Stimulated activated CD4-positive, alpha-beta T cell treated with anti-CD3 and anti-CD28 coated beads, Interleukin-1b, Interleukin-23, amount 100 ng/mL, for 24 hours (primary cell): ENCODE measurements at places on chromosomes 11 and 22.

- no peak for DNase-seq
Observed at GRCh38 chr11:36361901-36362391, 65.9 kb downstream of the PRR5L start.

GRCh38 chr11:73182824-73183321 lies 35.2 kb upstream of the P2RY2 start:
- no peak for DNase-seq

DNA sequence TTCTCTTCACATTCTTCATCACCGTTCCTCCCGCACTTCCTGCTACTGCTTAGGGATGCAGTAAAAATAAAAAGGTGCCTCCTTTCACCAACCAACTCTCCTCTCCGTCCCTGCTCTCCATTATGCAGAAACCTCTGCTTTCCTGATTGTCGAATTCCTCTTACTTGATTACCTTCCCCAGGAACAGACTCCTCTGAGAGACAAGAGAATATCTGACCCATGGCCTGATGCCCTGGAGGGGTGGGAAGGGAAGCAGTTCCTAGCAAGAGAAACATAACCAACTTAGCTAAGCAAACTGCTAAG lies 80.9 kb downstream of the TRIM29 start:
- no peak for DNase-seq

DNA sequence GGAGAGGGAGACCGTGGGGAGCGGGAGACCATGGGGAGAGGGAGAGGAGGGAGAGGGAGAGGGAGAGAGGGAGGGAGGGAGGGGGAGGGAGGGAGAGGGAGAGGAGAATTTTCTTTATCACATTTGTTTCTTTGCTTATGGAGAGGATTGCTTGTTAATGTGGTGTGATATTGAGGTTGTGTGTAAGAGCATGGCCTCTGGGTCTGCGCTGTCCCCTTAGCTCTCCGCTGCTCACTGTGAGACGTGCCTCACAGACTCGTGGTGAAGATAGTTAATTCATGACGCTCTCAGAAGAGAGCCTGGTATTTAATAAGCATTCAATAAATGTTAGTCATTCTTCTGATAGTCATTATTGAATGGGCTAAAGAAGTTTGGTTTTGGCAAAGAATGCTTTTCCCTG lies 26.2 kb downstream of the PPFIA1 start:
- DNase-seq: no peak

DNA sequence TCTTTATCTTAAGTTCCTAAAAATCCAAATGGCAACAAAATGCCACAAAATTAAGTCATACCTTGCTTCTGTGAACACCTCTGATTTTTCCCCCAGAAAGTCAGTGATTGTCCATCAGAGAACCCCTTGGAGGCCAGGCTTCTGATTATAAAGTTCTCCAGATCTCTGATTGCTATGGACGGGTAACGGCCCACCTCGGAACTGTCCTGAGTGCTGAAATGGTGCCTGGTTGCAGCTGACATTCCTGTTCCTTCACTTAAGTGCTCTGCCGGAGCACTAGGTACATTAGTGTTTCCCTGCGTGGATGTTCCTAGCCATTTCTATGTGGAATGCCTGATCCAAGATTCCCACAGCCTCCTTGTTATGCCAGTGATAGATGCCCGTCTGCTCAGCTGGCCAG lies 85.0 kb downstream of the CHST1 start:
- DNase-seq: no peak

DNA sequence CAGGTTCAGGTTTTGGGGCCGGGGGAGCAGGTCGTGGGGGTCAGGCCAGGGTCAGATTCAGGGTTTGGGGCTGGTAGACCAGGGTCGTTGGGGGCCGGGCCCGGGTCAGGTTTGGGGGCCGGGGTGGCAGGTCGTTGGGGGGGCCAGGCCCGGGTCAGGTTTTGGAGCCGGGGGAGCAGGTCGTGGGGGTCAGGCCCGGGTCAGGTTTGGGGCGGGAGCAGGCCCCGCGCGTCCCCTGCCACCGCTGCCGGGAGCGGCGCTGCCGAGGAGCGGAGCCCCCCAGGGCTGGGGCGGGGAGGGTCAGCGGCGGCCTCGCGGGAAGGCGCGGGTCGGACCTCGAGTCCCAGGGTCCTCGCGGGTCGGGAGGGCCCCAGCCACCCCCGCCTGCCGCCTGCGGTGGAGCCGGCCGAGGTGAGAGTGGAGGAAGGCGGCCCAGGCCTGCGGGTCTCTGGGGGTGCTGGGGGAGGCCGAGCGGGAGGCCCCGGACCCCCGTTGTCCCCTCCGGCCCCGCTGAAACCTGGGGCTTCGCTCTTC lies 535 bp downstream of the TRABD start:
- DNase-seq: no peak
